ENCODE measurements at places on chromosomes 13 and 19.

- no peak for DNase-seq
These were observed 41.7 kb downstream of the ELL start for GRCh38 chr19:18480006-18480691.

DNA sequence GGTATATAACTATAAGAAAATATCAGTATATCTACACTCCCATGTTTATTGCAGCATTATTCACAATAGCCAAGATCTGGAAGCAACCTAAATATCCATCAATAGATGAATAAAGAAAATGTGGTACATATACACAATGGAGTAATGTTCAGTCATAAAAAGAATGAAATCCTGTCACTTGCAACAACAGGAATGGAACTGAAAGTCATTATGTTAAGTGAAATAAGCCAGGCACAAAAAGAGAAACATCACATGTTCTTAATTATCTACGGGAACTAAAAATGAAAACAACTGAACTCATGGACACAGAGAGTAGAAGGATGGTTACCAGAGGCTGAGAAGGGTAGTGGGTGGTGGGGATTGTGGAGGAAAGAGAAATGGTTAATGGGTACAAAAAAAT is 665.2 kb downstream of the TBC1D4 start:
- no peak for DNase-seq

DNA sequence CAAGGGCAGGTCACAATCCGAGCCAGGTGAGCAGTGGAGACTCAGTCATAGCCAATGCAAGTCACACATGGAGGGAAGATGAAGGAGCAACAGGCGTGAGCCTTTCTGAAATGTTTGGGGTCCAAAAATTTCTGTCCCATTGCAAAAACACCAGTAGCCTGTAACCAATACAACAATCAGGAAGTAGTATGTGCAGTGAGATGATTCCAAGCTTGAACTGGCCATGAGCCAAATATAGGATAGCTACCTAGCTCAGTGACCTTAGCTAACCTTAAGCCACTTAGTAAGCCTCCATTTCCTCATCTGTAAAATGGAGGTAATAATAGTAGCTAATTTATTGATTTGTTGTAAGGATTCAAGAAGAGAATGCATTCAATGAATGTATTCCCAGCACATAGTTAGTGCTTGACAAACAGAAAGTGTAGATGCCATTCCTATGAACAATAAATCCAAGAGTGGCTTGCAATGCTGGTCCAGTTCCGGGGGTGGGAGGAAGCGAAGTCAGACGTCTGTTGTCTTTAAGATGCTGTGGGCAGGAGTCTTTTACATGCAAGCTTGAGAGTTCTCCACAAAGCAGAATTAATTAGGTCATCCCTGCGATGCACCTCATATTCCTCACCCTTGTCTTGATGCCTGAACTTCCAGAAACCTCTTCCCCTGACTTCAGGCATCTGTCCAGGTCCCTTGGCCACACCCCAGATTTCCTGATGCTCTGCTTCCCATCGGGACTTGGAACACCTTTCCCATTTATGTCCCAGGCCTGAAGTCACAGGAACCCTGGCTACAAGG is 195.7 kb upstream of the UBL3 start:
- DNase-seq: no peak

DNA sequence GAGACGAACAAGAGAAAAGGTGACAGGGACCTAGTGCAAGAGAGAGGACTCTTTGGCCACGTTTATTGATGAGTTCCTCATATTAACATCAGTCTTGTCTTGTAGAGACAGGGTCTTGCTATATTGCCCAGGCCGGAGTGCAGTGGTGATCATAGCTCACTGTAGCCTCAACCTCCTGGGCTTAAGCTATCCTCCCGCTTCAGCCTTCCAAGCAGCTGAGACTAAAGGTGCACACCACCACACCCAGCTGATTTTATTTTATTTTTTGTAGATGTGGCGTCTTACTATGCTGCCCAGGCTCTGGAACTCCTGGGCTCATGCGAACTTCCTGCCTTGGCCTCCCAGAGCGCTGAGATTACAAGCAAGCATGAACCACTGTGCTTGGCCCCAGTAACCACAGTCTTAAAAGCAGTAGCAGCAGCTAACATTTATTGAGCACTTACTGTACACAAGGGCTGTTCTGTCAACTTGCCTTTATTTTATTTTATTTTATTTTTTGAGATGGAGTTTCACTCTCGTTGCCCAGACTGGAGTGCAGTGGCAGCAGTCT is 1.1 kb upstream of the SH2D3A start:
- DNase-seq: no peak

DNA sequence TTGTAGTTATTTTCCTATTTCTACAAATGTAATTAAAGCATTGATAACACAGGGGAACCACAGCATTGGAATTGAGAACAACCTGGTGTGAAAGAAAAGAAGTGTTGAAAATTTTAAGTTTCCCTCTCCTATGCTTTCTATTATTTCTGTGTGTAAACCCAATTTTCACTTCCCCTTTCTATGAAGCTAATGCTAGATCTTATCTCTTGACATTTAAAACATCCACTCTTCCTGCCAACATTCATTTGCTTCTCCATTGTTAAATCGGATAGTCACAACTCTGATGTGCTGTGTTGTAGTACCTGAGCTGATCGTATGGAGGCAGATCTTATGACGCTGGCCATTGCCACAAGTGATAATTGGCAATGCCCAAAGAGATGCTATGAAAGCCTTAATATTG is 203.0 kb downstream of the ITGBL1 start:
- no peak for DNase-seq

- DNase-seq: no peak
These were observed 41.3 kb upstream of the NPAS1 start for GRCh38 chr19:46978171-46978869.

- DNase-seq: no peak
These were observed 15.2 kb upstream of the ERCC2 start for GRCh38 chr19:45385392-45386221.

DNA sequence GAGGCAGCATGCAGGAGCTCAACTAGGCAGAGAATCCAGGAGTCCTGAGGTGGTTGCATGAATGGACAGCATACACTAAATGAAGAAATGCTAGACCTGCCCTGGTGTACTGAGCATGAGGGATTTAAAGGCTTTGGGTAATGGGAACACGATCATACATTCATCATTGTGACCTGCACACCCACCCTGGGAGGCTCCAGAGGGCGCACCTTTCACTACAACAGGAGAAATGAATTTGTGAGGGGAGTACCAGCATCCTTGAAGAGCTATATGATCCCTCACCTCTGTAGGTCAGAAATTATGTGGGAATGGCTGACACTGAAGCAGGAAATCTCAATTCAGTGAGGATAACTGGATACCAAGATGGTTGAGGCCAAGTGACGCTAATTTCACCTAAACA is 8.9 kb downstream of the KLK2 start:
- DNase-seq: no peak

DNA sequence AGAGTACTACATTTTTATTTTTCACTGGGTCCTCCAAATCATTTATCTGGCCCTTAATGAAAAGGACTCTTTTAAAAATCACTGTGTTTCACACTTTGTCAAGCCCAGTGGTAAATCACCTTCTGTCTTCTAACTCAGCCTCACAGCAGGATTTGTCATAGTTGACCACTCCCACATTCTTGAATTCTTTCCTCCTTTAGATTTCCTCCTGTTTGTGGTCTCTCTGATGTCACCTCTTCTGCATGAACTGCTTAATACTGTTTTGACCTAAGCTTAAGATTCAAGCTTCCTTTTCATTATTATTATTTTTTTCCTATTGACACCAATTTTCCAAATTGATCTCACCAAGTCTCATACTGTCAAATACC is 899.8 kb upstream of the MIR17HG start:
- no peak for DNase-seq

GRCh38 chr13:40434516-40435397 is 231.7 kb downstream of the FOXO1 start:
- no peak for DNase-seq

GRCh38 chr19:43634872-43635560 is 4.6 kb downstream of the CADM4 start:
- no peak for DNase-seq

DNA sequence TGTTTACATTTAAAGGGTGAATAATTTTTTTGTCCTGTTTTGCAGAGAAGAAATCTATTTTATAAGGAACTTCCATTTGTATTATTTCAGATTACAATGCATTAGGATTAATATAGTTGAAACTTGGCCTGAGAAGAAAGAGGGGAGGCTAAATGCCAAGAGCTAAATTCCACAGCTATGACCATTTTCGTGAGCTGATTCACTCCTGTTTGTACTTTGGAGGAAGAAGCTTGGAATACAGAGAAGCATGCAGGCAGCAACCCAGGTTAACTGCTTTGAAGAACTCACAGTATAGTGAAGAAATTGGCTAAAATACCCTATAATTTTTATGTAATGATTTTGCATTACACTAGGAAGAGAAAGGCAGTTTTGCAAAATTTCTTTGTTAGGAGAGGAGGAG is 309.4 kb upstream of the KLF12 start:
- no peak for DNase-seq

DNA sequence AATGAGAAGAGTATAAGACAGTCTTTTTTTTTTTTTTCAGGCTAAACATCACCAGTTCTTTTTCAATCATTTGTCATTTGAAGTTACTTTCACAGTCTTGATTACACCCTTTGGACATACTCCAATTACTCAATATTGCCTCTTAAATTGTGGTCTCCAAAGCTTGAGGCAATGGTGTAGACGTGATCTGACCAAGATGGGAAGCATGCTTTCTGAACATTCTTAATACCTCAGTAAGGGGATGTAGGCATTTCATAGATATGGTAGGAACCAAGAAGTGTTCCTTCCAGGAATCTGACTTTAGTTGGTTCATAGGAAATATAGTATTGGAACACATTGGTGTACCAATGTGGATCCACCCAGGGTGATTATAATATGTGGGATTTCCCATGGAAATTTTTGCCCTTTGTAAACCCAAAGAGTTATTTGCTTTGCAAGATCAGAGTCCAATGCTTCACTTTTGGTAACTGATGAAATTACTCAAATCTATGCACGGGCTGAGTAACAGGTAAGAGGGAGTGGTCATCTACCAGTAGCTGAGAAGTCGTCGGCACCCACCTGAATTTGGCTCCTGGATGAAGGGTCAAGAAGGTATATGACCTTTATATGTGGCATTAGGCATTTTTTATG is 62.2 kb downstream of the ERCC5 start:
- no peak for DNase-seq

DNA sequence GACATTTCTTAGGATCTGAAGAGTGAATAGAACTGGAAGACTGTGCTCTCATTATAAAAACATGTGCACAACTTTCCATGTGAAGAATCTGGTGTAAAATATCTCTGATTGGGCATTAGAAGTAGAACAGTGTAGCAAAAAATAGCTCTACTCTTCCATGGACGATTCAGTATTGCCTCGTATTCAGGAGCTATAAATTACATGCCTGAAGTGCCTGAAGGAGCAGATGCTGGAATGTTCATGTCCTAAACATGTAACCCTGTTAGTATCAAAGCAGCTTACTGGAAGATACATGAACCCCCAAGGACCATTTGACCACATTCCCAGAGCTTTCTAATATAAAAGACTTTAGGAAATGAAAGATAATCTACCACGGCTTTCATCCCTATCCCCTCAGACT is 528.9 kb downstream of the DACH1 start:
- no peak for DNase-seq

DNA sequence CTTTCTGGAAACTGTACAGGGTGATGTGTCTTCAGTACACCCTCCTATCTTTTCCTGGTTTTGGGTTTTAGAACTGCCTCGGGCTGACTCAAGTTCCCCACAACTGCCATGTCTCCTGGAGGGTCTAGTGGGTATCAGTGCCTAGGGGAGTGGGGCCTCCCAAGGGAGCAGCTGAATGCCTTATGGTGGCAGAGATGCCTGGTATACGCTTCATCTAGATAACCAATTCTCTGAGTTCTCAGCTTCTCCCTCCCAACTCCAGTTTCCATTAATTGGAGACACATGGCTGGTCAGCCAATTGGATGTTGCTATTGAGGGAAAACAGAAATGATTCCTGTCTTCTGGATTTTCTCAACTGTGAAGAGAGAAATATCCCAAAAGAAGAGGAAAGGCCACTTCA is 12.8 kb downstream of the ZNF439 start:
- no peak for DNase-seq
